ENCODE measurements at places on chromosomes 11 and 22.
A peak's percentile ranks its signal among the peaks of the same experiment; 100 is the strongest.

GRCh38 chr11:35907648-35908431 is 36.0 kb upstream of the LDLRAD3 start:
- no peak for DNase-seq

DNA sequence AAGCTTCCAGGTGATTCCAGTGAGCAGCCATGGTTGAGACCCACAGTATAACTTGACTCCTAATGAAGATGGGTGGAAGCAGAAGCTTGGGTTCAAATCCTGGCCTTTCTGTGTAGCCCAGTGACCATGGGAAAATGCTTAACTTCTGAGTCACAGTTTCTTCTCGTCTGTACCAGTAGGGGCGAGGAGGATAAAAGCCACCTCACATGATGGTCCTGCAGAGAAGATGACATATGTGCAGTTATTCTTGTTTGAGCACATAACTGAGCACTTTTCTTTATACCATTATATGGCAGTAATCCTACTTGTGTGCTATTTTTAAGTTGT is 4.9 kb downstream of the TMEM109 start:
- no peak for DNase-seq

GRCh38 chr11:74412733-74413359 is 14.6 kb upstream of the PGM2L1 start:
- DNase-seq = no peak

DNA sequence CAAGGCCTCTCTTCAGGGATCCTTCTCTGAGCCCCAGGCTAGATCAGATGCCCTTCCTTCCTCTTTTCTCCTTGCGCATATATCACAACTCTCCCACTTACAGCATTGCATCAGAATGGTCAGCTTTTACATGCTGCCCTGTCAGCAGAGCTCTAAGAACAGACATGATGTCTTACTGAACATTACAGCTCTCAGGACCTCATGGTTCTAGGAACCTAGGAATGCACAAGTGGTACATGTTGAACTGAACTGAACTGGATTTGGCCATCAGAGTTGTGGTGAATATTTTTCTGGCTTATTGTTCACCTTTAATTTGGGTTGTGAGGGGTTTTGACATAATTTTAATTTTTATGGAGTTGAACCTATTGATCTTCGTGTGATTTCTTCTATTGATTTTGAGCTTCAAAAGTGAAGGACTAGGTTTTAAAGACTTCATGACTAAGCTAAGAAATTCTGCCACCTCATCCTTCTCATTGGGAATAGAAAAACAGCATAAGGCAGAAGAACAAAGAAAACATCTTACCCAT is 37.7 kb upstream of the SPON1 start:
- DNase-seq = no peak

- DNase-seq = no peak
Observed at GRCh38 chr11:2928605-2929530, at the start of gene PHLDA2. Gene PHLDA2 (minus strand): TSS chr11:2929420. CDS start chr11:2929364, 56 bp downstream.

- DNase-seq = no peak
Observed at GRCh38 chr11:126190792-126191191, 20.7 kb downstream of the RPUSD4 start.

DNA sequence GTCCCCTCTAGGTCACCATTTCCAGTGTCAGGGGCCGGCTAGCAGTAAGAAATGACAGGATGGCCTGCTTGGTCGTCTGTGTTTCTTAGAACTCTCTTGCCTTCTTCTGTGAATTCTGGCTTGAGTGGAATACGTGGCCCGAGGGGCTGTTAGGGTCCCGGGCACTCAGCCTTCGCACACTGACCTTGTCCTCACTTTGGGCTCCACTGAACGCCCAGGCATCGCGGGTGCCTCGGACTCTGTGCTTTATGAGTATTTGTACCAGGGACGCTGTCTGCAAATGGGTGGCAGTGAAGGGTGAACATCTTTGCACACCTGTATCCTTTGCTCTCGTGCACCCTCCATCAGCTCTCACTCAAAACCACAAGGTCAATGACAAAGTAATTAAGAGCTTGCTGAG is 123.4 kb upstream of the ANO1 start:
- DNase-seq = no peak

DNA sequence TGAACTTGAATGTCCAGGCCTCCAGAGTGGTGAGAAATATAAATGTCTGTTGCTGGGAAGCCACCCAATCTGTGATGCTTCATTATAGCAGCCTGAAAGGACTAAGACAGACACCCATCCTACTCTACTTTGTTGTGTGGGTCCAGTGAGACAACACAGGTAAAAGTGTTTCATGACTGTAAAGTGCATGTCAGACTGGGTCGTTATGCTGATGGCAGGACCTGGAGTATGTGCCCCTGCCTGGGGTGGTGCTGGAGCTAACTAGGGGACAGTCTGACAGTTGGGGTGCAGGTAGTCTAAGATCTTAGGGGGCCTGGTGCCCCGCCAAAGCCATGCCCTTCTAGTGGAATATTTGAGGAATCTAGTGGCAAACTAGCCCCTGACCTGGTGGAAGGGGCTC is 165.6 kb downstream of the TRIM29 start:
- no peak for DNase-seq

GRCh38 chr22:50271519-50271970 is 1.4 kb upstream of the MAPK11 start:
- DNase-seq = no peak

DNA sequence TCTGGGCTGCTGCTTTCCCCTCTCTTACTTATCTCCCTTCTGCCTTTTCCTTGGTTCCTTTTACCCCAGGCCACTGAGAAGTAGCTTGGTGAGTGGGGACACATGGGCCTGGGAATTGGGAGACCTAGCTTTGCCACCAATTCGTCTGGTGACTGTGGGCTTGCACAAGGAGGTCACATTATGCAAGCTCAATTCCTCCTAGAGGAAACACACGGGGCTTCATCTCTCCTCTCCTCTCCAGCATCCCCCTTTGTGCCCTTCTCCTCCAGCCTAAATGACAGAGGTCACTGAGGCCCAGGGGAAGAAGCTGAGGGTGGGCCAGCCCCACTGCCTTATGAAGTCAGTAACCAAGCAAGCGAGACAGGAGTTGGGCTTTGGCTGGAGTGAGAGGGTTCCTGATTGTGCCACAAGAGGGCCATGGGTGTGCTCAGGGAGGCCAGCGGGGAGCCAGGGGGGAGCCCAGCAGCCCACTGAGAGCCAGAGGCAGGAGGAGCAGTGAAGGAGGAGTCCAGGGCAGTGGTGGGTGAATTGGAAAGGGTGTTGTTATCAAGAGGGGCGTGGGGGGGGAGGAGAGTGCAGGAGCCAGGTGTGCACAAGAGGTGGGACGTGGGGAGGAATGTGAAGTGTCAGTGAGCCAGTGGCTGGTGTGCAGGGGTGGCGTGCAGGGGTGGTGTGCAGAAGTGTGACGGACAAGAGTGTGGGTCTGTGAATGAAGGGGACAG is 2.0 kb downstream of the CLCF1 start:
- DNase-seq = no peak

GRCh38 chr11:70411713-70412452 is 13.6 kb downstream of the CTTN start:
- DNase-seq = no peak

- no peak for DNase-seq
Observed at GRCh38 chr11:26721948-26722475, at the start of gene SLC5A12. Gene SLC5A12 (minus strand): TSS chr11:26722060. CDS start chr11:26721714, 346 bp downstream.

- no peak for DNase-seq
Observed at GRCh38 chr22:30392661-30393321, 4.0 kb upstream of the SEC14L2 start.

- DNase-seq = no peak
Observed at GRCh38 chr22:19984201-19984753, 32.3 kb downstream of the ARVCF start.

DNA sequence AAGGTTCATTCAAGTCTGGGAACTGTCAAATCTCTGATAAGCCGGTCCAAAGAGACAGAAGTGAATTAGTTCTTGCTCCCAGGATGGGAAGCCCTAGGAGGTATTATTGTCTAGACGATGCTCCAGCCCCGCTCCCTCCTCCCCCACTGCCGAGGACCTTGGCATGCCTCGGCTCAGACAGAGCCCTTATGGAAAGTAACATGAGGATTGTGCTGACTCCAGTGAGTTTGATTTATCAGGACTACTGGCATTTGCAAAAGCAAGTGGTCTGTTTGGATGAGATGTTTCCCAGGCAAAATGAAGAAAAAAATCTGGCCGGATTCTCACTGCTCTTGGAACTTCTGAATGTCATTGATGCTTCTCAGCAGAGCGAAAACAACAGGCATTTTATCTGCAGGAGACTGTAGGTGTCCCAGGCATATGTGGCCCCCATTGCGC is 341.0 kb downstream of the ETS1 start:
- DNase-seq = peak; percentile 47

DNA sequence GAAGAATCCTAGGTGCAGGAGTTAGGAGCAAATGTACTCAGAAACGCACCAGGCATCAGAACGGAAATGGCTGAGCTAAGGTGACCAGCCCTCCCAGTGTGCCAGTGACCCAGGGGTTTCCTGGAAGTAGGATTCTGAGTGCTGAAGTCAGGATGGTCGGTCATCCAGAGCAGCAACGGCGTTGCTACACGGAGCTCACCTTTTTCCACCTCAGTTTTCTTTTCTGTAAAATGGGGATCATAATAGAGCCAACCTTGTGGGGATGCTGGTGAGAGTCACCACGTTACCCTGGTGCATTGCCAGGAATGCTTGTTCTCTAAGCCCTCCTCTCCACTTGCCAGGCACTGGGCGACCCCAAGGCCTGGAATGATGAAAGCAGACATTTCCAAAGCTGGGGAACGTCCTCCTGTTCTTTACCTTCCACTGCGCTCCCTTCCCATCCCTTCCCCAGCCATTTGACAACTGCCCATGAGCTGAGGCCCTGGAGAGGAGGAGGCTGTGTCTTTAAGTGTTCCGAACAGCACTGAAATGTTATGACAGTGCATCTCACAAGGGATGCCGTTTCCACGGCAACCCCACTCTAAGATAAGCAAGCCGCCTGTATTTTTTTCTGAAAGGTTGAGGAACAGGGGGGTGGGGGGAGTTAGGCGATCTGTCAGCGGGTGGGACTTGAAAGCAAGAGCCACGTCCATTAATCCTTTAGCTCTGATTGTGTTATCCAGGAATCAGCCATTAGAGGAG is 66.8 kb downstream of the TSPAN18 start:
- peak; percentile 60 for DNase-seq

DNA sequence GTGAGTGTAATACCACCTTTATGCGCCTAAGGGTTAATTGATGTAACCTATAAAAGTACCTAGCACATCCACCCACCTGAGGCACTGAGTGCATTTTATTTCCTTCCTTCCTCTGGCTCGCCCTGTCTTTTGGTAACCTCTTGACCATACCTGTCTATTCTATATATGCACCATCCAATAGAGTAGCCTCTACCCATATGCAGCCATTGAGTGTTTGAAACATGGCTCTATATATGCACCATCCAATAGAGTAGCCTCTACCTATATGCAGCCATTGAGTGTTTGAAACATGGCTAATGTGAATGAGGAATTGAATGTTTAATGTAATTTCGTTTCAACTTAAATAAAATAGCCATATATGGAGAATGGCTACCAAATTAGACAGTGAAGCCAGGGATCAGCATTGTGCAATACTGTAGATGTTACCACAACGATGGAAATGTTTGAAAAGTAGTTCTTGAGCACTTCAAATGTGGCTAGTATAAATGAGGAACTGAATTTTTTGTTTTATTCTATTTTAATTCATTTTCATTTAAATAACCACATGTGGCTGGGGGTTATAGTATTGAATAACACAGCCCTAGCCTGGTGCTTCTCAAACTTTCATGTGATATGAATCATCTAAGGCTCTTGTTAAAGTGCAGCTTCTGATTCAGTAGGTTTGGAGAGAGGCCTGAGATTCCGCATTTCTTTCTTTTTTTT is 33.8 kb downstream of the SLC35F2 start:
- no peak for DNase-seq

DNA sequence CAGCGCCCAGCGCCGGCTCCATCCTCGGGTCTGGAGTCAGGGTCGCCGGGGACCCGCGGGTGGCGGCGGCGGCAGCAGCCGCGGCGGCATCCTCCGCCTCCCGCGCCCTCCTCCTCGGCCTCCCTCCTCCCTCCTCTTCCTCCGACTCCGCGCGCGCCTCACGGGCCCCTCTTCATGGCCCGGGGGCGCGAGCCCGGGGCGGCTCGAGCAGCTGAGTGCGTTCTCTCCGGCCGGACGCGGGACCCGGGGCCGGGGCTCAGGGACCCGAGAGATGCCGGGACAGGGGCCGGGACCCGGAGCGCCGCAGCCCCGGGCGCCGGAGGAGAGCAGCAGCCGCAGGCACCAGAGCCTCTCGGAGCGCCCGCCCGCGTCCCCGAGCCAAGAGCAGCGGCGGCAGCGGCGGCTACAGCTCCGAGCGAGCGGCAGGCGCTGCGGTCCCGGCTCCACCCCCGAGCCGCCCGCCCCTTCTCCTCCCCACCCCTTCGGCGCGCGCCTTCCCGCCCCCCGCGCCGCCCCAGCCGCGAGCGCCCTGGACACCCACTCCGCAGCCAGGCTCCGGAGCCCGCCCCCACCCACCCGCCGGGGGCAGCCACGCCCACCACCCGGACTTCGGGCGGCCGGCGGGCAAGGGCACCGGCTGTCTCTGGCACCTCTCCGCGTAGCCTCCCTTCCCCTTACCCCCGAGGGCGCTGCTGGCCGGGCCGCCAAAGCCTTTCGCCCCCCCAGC is at the start of gene CHST1:
Gene CHST1 (minus strand): TSS at position 417 of the 727 bp plus-strand sequence. CDS start 14,699 bp downstream, outside the sequence.
- DNase-seq = no peak

GRCh38 chr11:131859538-131860210 is 489.3 kb downstream of the NTM start:
- no peak for DNase-seq

DNA sequence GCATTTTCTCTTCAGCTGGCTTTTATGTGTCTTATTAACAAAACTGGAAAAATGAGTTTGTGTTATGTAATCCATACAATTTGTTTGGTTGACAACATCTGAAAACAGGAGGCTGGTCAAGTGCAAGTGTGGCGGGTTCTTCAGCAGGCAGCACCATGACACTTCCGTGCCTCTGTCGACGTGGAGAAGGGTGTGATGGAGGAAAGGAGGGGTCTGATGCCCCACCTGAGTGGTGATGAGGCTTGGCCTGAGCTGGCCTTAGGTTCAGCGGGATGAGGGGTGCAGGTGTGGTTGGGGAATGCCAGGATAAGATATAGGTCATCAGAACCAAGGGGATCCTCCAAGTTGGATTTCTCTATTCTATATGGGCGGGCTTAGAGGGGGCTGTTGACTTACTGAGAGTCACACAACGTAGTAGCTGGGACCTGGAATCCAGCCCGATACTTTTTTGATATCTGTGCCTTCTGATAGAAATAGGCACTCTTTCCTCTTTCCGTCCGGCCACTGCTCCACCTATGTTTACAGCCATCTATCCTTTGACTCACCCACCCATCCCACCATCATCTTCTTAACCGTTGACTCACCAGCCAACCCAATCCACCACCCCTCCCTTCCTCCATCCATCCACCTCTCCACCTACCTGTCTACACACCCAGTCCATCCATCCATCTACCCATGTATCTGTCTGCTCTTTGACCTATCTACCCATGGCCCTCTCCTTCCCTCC is 29.0 kb downstream of the SHANK3 start:
- DNase-seq = no peak

- no peak for DNase-seq
Observed at GRCh38 chr11:126232683-126233082, 21.1 kb downstream of the FAM118B start.

GRCh38 chr11:45809456-45810395 is 4.8 kb downstream of the SLC35C1 start:
- no peak for DNase-seq

- no peak for DNase-seq
Observed at GRCh38 chr11:107054391-107054790, 36.1 kb upstream of the GUCY1A2 start.

- DNase-seq = no peak
Observed at GRCh38 chr11:103924166-103925013, 112.0 kb upstream of the DDI1 start.

- DNase-seq = no peak
Observed at GRCh38 chr22:50548040-50548920, 2.6 kb downstream of the KLHDC7B start.

Data from muscle of arm (tissue), 14 donors.